ENCODE measurements at places on chromosomes 5 and 9.

DNA sequence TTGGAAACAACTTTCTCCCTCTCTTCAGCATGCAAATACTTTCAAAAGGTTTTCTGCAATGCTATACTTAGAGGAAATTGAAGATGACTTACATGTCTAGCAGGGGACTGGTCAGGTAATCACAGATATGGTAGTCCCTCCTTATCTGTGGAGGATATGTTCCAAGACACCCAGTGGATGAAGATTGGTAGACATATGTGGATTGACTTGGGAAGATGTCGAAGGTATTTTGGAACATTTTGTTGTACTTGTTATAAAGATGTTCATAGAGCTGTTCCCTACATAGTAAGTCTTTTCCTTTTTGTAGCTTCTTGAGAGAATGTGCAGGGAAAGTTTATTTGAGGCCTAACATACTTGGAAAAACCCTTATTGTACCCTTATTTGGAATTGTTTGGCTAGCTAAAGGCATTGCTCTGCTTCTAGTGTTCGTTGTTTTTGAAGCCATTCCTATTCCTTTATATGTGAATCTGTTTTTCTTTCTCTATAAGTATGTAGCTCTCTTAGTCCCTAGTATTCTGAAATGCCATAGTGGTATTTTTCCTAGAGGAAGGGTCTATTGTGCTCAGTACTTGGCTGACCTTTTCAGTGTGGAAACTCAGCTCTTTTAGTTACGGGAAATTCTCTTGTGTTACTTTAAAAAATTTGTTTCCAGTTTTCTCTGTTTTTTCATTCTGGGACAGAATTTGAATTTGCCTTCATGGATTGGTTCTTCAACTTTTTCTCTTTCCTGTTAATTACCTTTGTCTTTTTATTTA is 25.7 kb downstream of the GPR151 start:
- no peak for DNase-seq

GRCh38 chr9:30732060-30732459 is 1652.4 kb upstream of the ACO1 start:
- no peak for DNase-seq

DNA sequence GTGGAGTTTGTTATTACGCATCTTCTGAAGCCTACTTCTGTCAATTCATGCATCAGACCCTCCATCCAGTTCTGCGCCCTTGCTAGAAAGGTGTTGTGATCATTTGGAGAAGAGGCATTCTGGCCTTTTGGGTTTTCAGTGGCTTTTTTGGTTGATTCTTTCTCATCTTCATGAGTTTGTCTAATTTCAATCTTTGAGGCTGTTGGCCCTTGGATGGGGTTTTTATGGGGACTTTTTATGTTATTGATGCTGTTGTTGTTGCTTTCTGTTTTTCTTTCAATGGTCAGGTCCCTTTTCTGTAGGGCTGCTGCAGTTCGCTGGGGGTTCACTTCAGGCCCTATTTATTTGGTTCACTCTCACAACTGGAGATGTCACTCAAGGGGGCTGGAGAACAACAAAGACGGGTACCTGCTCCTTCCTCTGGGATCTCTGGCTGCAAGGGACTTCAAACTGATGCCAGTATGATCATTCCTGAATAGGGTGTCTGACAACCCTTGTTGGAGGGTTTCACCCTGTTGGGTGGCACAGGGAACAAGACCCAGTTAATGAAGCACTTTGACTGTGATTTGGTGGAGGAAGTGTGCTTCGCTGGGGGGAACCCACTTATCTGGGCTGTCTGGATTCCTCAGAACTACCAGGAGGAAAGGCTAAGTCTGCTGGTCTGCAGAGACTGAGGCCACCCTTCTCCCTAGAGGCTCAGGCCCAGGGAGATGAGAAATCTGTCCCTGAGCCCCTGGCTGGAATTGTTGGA is 226.7 kb upstream of the PTGER4 start:
- no peak for DNase-seq

GRCh38 chr5:128736553-128736952 is 198.5 kb upstream of the FBN2 start:
- no peak for DNase-seq

Measured in AG09319 (cell line).